Cortex of kidney (tissue), 1 donor: ENCODE measurements at places on chromosomes 5 and 9.

DNA sequence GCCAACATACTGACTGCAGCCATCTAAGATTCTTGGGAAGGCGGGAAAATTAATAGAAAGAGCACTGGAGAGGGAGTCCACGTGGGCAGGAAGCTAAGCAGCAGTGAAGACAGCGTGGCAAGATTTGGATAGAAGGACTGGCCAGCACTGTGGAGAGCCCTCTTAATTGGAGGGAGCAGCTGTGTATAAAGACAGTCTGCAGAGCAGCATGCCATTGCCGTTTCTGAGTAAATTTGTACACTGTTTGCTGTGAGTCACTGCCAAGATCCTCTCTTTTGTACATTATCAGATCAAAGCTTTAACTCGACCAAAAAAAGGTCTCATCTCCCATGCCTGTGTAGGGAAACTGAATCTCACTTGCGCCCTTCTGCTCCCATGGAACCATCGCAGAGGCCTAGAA lies 45.3 kb downstream of the INSYN2B start:
- no peak for DNase-seq

GRCh38 chr5:150517272-150518152 lies 9.6 kb downstream of the NDST1 start:
- no peak for DNase-seq

DNA sequence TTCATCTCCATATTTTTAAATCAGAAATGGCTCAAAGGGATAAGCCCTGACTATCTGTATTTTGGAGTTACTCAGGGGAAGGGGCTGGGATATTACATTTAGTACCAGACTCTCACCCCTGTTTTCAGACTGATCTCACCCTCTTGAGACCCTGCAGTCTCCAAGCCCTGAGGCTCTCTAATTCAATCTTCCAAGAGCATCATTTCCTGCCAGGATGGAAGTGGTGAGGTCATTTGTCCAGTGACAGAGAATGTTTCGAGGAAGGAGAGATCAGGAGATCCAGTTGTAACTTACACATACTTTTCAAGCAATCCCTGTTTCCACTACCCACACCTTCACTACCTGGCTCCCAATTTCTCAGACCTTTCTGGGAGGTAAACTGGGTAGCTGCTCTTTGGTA lies 295.5 kb upstream of the EFNA5 start:
- DNase-seq = no peak

GRCh38 chr5:137415231-137415681 lies 83.9 kb downstream of the SPOCK1 start:
- DNase-seq = no peak
